ENCODE measurements at places on chromosomes 2 and 18.

DNA sequence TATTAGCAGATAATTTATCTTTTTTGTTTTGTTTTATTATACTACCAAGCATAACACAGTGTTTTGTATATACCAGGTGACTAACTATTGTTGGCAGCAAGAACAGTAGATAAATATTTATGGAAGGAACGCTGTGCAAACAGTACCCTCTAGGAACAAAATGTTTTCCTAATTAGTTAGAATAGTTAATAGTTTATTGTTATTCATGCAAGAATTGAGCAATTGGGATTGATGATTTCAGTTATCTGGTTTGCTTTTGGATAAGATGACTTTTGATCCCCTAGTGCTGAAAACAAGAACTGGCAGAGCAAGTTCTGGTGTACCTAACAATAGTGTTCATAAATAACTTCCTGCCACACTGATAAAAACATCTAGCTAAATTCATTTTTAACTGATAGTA lies 323.3 kb downstream of the TGIF1 start:
- no peak for DNase-seq

GRCh38 chr18:45722899-45723298 lies 1.1 kb upstream of the SLC14A1 start:
- peak; percentile 87 for DNase-seq

GRCh38 chr2:21194858-21195271 lies 71.1 kb downstream of the TDRD15 start:
- DNase-seq, result no peak

GRCh38 chr2:207015901-207016300 lies 76.6 kb downstream of the CPO start:
- DNase-seq, result no peak

- DNase-seq, result no peak
These were observed 183.9 kb downstream of the RAD51AP2 start for GRCh38 chr2:17334300-17334699.

DNA sequence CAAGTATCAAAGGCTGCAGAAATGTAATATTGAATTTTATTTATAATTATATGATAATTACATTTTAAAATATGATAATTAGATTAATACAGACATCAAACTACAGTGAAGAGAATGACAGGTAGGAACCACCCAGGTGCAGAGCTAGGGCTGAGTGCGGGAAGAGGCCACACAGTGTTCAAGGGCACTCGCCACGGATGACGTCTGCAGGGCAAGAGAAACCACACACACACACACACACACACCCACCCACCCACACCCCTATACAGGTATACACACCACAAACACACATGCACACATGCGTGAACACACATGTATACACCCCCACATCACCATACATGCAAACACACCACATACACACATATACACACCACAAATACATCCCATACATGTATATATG lies 41.2 kb downstream of the MBP start:
- DNase-seq, result no peak

DNA sequence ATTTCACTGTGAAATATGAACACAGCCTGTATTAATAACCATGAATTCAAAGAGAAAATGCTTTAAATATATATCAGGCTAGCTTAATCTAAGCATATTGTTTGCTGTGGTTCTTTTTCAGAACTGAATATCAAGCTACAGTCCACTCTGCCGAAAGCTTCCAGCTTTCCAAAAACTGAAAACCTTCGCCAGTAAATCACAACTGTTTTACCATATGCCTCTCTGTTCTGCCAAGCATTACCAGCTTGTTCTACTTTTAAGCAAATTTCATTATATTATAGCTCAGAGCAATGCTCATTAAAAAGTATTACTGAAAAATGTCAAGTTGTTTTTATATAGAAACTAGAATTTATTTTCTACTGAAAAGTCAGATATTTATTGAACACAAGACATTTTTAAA lies 277.4 kb downstream of the NRXN1 start:
- no peak for DNase-seq

DNA sequence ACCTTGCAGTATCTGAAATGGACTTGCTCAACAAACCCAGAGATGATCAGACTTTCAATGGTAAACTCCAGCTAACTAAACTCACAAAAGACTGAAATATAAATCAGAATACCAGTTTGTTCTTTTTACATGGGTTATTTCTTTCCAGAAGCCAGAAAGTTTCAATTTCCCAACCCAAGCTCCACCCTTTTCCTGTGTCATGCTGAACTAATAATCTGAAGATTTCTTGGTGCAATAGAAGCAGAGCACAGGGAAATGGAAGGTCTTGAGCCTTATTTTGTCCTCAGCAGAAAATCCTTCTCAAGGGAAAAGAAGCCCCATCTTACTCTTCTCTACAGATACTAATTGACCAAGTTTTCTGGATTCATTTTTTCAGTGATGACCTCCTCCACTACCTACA lies 93.3 kb upstream of the PAPOLG start:
- DNase-seq, result no peak

DNA sequence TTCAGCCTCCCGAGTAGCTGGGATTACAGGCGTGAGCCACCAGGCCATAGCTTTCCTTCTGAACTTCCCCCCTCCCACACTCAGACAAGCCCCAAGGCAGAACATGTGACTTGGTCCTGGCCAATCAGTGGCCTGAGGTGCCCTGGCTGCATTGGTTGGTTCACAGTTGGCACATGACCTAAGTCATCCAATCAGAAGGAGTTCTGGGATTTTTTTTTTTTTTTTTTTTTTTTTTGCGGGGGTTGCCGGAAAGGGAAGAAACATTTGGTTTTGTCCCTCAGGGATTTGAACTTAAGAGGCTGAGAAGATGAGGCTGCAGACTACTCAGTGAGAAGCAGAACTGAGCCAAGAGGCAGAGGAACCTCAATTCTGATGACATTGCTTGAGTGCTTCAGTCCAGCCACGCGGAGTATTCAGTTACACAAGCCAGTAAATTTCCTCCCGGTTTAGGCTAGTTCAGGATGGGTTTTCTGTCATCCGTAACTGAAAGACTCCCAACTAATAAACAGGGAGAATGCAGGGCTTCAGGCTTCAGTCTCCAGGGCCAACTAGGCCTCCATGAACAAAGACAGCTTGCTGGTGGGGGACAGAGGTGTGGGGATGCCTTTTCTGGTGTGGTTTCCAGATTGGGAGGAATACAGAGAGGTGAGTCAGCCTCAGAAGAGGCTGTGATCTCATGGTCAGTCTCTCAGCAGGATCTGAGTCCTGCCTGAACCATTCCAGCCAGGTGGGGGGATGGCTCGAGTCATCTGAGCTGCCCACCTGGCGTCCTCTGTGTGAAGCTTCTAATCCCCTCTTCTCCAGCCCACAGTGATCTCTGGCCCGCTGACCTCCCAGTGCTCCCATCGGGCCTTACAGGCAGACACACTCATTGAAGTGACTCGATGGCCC lies 9.2 kb downstream of the PTMA start:
- DNase-seq, result peak; percentile 75

DNA sequence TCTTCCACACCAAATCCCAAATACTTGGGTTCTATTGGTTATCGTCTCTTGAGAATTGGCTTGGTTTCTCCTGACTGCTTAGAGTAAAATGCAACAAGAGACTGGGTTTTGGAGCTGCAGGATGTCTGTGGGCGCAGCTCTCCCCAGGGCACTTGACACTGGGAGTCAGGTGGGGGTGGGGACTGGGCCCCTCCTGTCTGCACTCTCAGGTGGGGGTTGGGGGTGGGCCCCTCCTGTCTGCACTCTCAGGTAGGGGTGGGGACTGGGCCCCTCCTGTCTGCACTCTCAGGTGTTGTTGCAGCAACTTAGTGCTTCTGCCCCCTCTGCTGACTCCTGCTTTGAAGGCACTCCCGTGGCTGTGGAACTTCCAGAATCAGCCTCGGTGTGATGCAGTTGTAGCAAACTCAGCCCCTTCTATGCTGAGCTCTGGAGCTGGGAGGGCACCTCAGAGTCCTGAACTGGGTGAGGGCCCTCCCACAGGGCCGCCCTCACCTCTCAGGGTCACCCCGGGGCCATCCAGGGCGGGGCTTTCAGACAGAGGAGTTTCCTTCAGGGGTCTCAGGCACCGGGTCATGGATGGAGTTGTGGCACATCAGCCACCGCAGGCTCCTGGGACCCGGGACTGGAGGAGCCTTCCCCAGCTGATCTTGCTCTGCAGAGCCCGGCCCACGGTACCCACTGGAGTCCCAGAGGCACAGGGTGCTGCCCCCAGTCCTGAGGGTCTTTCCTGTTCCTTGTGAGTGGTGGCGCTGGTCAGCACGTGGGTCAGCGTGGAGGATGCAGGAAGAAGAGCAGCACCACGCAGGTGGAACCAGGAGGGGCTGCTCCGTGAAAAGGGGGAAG lies 22.9 kb upstream of the CIDEA start:
- no peak for DNase-seq

Data from GM23338 (cell line).